ENCODE measurements at places on chromosomes 16 and 17. TPM values are rescaled to one million over a fixed set of nuclear protein-coding genes. Genes with fewer than 3 reads are reported as not detected.

DNA sequence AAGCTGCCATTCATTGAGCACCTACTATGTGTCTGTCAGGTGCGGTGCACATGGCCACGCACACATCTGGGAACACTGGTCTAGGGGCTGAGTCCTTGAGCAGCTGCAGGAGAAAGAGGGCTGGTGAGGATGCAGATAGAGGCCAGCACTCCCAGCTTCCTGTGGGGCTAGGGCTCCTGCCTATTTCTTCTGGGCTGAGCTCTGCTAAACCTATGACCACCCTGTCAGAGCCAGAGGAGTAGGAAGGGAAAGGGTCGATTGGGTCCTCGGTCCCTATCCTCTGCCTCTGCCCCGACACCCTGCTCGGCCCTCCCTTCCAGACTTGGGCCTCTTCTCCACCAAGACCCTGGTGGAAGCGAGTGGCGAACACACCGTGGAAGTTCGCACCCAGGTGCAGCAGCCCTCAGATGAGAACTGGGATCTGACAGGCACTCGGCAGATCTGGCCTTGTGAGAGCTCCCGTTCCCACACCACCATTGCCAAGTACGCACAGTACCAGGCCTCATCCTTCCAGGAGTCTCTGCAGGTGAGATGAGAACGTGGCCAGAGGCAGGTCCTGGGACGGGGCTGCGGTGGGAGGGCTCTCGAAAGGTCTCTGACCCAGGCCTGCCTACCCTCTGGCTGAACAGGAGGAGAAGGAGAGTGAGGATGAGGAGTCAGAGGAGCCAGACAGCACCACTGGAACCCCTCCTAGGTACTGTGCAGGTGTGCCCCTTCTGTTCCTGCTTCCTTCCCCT, 4.0 kb upstream of the TMEM88 start:
- no peak for DNase-seq

DNA sequence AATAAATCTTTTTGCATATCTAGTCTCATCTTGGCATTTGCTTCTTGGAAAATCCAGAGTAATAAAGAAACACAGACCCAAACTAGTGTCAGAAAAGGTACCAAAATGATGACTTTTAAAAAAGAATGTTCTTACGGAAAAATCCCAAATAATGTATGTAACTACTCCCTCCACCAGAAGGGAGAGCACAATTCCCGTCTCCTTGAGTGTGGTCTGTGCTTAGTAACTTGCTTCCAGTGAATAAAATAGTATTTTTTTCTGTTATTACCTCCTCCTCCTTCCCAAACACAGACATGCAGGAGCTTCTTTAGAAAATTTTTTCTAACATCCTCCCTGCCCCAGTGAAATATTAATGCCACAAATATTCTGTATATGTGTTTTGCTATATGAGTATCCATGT, 358.1 kb downstream of the ZFHX3 start:
- DNase-seq, result no peak

DNA sequence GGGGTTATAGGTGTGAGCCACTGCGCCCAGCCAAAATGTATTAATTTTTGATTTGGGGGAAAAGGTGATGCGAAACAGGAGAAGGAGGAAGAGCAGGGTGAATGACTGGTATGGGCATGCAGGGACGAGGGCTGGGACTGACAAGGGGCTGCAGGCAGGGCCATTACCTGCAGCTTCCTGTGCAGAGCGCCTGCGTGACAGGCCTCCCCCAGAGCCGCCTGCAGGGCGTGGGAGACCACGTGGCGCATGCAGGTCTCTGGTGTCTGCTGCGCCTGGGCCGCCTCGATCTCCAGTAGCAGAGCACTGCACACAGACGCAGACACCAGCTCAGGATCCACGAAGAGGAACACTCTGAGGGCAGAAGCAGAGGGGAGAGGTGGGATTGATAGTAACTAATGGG, 32.4 kb downstream of the PIK3R6 start:
- no peak for DNase-seq

GRCh38 chr16:88423448-88423850, 29.6 kb upstream of the ZFPM1 start:
- peak; percentile 57 for DNase-seq

Gene ARL5C
- total RNA-seq, result not detected

DNA sequence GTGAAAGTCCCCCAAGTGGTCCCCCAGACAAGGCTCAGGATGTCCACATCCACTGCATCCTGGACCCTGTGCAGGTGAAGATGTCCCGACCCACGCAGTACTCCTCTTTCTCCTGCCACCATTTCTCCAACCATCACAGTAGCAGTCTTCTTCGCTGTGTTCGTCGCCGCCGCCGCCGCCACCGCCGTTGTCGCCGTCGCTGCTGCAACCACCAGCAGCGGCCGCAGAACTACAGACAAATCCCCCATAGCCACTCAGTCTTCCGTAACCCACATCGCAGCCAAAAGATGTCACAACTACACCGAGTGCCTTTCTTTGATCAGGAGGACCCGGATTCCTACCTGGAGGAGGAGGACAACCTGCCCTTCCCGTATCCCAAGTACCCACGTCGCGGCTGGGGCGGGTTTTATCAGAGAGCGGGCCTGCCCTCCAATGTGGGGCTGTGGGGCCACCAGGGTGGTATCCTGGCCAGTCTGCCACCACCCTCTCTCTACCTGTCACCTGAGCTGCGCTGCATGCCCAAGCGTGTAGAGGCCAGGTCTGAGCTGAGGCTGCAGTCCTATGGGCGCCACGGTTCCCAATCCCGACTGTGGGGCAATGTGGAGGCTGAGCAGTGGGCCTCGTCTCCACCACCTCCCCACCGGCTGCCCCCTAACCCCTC, 917 bp downstream of the SPEM2 start:
- no peak for DNase-seq

Gene NRN1L
- not detected for total RNA-seq

- peak; percentile 4 for DNase-seq
Measured at GRCh38 chr16:68083861-68084503, 1.2 kb upstream of the NFATC3 start.

Gene PTRH2
- 125 TPM for total RNA-seq

- DNase-seq, result no peak
Measured at GRCh38 chr16:62029947-62030346, 6.3 kb downstream of the CDH8 start.

GRCh38 chr17:10114931-10115535, 83.4 kb downstream of the GAS7 start:
- peak; percentile 45 for DNase-seq
